Right renal cortex interstitium (tissue), 3 donors: ENCODE measurements at places on chromosomes 16 and 17.

- no peak for DNase-seq
Measured at GRCh38 chr16:83660282-83660681, 147.5 kb upstream of the HSBP1 start.

- DNase-seq: no peak
Measured at GRCh38 chr17:76543826-76544545, 4.1 kb downstream of the PRCD start.

GRCh38 chr16:79151-80054 lies 1.4 kb downstream of the MPG start:
- no peak for DNase-seq

GRCh38 chr16:4203748-4204147 lies 38.1 kb downstream of the SRL start:
- DNase-seq: no peak
